NCI-H1436 treated with DMSO at 0.1 percent for 48 hours (cell line): ENCODE measurements at places on chromosomes 1 and 21.

- no peak for DNase-seq
Measured at GRCh38 chr1:41259221-41259620, 17.1 kb upstream of the SCMH1 start.

- DNase-seq = no peak
Measured at GRCh38 chr1:171212607-171213351, 27.7 kb downstream of the FMO2 start.

- DNase-seq = no peak
Measured at GRCh38 chr1:201501812-201502510, 5.0 kb downstream of the CSRP1 start.

GRCh38 chr1:1612104-1612400 is 3.2 kb upstream of the MIB2 start:
- no peak for DNase-seq

DNA sequence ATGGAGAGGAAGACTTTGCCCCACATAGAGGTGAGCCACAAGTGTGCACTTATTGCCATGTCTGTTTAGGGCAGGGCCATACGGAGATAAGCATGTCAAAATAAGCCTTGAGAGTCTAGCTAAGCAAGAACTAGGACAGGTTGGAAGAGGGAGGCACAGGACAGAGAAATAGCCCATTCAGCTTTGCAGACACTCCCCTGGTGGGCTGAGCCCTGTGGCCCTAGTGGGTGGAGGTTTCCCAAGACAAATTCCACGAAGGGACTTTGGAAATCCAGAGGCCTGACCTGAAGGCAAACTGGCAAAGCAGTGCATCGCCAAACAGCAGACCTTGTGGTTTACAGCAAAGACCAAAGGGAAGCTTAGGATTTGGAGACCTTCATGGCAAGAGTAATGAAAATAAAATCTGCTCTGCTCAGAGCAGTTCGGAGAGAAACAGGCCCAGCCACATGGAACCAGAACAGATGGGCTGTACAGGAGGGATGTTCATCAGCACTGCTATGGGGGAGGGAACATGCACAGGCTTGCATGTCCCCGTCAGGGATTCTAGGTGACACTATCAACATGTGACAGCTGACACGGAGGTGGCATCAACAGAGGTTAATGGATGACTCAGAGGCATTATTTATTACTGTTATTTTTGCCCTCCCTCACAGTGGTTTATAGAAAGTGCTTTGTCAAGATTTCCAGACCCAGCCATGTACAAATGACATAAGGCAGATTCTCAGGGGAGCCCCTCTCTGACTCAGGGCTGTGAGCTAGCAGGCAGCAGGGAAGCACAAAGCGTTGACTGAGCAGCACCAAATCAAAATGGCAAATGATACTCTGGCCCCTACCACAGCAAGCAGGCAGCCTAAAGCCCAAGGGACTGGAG is 90.1 kb upstream of the IRF2BP2 start:
- peak; percentile 87 for DNase-seq

- no peak for DNase-seq
Measured at GRCh38 chr1:213110349-213111300, 59.6 kb downstream of the RPS6KC1 start.

- no peak for DNase-seq
Measured at GRCh38 chr1:88088481-88088880, 595.6 kb upstream of the PKN2 start.

GRCh38 chr1:97630948-97631347 is 289.9 kb downstream of the DPYD start:
- DNase-seq = no peak

GRCh38 chr1:21329209-21329844 is 39.1 kb upstream of the ECE1 start:
- no peak for DNase-seq

- DNase-seq = peak; percentile 72
Measured at GRCh38 chr1:205321162-205321958, at the start of gene NUAK2. NUAK2 (minus strand) TSS chr1:205321745; CDS start chr1:205321628, 117 bp downstream.

GRCh38 chr1:86714159-86714558 is 9.8 kb downstream of the SH3GLB1 start:
- no peak for DNase-seq

DNA sequence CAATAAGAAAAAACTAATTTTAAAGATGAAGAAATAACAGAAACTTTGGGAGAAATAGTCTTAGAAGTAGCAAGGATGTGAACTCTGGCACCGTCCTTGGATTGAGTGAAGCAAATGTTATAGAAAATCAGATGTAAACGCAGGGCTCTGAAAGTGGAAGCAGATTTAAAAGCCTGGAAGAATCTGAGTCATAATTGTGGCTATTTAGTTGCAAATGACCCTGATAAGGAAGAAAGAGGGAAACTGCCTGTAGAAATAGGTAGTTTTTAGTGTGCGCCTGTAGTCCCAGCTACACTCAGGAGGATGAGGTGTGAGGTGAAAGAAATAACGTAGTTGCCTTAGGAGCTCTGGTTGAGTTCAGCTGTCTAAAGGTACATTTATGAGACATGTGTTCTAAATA is 101.0 kb downstream of the NGF start:
- no peak for DNase-seq

GRCh38 chr1:235014756-235015155 is 113.9 kb downstream of the TOMM20 start:
- DNase-seq = no peak

- DNase-seq = no peak
Measured at GRCh38 chr1:109498161-109498801, 4.4 kb downstream of the CYB561D1 start.

GRCh38 chr1:93816970-93817678 is 61.9 kb downstream of the DNTTIP2 start:
- DNase-seq = peak; percentile 3

DNA sequence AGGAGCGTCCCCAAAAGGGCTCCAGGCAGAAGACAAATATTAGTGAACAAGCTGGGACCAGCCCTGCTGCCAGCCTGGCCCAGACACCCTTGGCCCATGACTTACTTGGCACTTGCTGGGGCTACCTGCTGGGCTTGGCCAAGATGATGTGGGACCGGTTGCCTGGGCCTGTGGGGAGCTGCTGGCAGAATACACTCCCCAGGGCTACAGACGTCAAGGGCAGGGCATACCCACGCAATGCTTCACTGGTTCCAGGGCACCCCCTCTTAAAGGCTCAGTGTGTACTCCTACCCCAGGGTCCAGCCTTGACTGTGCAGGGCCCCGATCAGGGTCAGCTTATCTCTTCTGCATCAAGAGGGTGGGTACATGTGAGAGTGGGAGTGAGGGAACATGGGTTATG is 106.5 kb upstream of the SLC2A1 start:
- no peak for DNase-seq

DNA sequence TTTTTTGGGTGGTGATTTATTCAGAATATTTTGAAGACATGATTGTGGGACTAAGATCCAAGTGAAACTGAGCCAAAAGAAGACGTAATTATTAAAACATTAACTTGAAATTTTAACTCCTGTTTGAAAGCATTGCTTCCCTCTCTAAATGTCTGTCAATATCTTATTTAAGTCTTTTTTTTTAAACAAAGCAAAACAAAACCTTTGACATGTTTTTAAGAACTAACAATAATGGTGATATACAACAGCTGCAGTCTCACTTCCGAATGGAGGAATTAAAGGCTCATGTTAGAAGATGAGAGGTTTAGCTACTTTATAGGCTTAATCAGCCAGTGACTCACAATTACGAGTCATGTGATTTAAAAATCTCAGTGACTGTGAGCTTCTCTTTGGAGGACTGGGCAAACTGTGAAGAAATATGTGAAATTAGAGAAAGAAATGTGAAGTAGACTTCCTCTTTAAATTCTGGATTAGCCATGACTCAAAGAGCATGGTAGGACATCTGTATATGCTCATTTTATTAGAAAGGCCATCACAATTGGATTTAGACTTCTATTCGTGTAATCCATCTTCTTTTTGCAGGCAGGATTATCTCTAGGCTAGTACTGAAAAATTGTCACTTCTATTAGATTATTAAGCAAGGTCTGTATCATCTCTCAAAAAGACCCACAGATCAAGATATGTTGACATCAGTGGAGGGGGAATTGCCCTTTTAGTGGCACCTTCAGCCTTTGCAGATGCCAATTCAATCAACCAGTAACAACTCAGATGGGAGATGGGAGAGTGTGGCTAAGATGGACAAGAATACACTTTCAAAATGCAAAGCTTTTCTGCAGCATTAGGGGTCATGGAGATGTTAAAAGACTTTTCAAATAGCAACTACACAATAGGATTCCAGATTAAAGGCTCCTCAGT is 28.7 kb downstream of the KCNA3 start:
- DNase-seq = no peak

DNA sequence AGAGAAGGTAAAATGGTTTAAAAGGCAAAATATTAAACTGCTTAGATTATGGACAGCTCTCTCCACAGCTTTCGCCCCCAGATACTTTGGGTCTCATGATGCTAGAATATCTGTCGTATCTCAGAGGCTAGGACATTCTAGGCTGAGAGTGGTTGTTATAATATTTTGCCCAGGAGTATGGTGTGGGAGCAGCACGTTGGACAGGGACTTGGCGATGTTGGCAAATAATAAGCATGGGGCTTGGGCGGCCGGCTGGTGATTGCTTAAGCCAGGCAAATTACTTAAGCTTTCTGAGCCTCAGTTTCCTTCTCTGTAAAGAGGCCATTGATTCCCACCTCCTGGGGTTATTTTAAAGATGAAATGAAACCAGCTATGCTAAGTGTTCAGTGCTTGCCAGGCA is 133.2 kb downstream of the ROR1 start:
- no peak for DNase-seq

- no peak for DNase-seq
Measured at GRCh38 chr1:154791292-154792166, 78.6 kb downstream of the KCNN3 start.

DNA sequence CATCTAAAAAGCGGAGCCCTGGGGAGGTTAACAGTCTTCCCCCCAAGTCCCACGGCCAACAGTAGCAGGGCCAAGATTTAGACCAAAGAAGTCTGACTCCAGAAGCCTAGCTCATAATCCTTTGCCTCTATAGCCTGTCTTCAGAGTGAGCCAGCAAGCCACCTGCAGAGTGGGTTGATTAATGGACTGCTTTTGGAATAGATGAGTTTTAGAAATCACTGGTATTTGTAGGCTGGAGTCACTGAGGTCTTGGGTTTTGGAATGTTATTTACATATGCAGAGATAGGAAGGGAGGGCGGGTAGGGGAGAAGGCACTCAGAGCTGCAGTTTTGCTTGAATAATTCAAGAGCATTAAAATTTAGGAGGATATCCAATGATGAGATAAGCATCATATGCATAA is 90.8 kb upstream of the L1TD1 start:
- no peak for DNase-seq

GRCh38 chr1:12052008-12052573 is 11.0 kb upstream of the TNFRSF8 start:
- no peak for DNase-seq

DNA sequence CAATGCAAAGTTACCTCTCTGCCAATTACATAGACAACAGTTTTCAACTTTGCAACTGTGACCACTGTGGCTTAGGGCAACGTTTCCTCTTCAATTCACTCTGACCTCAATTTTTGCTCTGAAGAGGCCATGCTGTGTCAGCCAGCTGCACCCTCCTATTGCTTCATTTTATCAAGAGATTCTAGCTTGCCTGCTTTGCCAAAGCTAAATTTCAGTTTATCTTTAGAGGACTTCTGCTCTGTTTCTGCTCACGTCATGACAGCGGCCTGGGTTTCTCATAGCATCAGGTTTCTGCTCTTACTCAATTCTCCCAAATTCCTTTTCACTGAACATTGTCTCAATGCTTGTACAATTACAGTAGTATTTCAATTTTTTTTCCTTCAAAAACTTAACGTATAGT is 154.6 kb downstream of the PLA2G4A start:
- DNase-seq = no peak

DNA sequence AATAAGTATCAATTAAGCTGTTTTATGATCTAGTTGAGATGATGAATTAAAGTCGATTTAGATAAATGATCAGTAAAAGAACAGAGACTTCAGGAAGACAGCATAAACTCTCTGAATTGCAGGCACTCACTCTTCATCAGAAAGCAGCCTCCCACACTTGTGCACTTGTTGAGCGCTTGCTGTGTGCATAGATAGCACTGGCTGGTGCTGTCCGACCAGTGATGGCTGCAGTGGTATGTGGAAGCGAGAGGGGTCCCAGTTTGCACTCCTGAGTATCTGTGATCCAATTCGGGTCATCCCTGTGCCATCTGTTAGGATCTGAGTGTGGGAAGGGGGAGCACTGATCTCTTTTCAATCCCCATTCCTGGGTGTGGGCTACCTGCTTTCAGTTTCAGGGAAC is 137.8 kb downstream of the CAMTA1 start:
- no peak for DNase-seq

DNA sequence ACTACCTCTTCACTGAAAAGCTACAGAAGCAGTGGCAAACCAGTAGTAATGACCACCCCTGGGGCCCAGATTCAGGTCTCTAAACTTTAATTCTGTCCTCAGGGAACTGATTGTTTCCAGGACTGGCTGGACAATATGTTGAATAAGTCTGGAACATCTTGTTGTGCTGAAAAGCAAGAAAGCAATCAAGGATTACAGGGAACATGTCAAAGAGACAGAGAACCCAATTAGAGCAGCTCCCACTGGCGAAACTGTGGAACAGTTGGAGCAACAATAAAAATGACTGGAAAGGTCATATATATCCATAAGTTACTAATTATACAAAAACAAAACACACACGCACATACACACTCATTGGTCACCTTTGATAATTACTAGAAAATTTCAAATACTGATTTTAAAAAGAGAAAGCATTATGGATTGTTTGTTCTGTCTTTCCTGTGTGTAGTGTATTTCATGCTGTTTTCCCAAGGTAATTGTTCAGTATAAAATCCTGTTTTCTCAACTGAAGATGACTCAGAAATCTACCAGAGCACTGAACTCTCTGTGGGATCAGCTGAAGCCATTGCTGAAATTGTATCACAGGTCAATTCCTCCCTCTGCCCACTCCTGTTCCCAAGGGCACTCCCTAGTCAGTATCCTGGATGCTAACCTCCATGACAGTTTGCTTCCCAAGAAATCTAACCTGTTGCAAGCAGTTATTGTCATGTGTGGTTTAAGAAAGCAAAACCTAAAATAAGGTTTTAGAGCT is 83.6 kb upstream of the RGS1 start:
- no peak for DNase-seq

- no peak for DNase-seq
Measured at GRCh38 chr1:3393987-3394920, 60.2 kb upstream of the ARHGEF16 start.

- DNase-seq = no peak
Measured at GRCh38 chr1:231666220-231666936, 39.8 kb downstream of the DISC1 start.

DNA sequence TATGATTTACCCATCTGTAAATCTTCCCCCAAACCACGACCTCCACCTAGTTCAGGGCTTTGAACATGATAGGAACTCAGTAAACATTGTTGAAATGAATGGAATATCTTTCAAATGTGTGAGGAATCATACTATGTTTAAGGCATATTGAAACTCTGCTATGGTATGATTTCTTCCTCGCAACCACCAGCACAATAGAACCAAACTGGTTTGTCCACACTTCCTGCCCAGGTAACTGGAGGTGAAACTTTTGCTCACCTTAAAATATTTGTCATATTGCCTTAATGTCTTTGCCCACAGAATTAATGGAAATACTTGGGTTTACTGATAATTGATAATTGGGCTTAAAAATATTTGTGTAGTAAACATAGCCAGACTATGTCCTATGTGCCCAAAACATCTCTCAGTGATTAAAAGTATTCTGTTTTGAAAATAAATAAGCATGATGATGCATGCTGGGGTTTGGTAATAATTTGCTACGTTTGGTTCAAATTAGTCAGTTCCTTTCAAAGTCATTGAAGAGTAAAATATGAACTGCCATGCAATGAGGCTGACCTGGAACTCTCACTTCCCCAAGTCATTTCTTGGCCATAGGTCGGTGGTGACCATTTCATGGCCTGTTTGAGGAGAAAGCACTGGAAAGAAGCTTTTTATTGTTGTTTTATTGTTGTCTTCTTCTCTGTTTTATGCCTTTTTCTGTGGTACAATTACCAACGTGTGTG is 73.3 kb downstream of the TNFSF18 start:
- no peak for DNase-seq
